ENCODE measurements at places on chromosomes 2 and 18.
A peak's percentile ranks its signal among the peaks of the same experiment; 100 is the strongest.

GRCh38 chr2:46340740-46341420, 43.7 kb downstream of the EPAS1 start:
- no peak for DNase-seq

GRCh38 chr18:25612466-25612865, 260.5 kb upstream of the ZNF521 start:
- no peak for DNase-seq

GRCh38 chr2:59957504-59957903, 596.0 kb downstream of the BCL11A start:
- DNase-seq, result no peak

- no peak for DNase-seq
These were observed 45.2 kb upstream of the GLS start for GRCh38 chr2:190835303-190835930.

DNA sequence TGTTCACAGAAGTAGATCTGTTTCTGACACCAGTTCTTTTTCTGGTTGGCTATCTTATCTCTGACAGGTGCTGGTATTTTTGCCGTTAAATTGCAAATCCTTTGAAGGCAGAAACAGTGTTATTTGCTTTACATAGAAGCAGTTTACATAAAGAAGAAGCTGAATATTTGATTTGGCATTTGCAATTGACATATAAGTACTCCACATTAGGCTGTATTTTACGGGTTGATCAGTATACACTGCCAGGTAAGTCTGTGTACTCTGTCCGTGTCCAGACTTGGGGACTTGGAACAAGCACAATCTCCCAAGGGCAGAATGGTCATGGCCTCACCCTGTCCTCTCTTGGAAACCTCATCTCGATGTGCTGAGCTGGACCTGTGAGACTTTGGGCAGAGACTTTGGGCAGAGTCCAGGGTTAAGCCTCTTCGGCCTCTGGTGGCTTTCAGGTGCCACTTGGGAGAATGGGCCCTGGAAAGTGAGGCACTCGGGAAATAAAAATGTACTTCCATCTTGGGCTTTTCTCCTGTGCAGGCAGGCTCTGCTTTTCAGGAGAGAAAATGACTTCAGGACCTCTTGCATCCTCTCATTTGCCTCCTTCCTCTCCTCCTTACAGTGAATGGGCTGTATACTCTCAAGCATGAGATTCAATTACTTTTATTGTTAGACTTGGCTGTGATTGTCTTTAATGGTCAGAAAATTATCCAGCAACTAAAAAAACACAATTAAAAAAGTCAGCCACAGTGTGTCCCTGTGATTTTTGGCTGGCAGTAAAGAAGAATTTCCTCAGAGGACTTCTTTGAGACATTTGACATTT, 108.5 kb downstream of the RAPGEF4 start:
- DNase-seq, result no peak

DNA sequence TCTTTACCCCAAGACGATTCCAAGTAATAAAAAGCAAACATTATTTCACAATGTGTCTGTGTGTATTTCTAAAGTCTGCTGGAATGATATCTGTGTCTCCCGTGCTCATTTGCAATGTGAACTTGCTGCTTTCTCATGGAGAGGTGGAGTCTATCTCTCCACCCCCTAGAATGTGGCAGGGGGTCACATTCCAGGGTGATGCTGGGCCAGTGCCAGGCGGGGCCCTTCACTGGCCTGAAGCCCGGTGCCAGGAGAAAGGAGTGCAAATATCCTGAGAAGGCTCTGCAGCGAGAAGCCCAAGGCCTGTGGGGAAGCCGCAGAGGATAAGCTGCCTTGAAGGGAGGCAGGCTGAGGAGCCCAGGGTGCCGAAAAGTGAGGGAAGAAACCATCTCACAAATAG, 26.8 kb upstream of the LDLRAD4 start:
- peak; percentile 72 for DNase-seq

- DNase-seq, result no peak
These were observed 153.6 kb upstream of the CCDC195 start for GRCh38 chr2:224869601-224870233.

GRCh38 chr18:39945076-39945475, 2010.0 kb upstream of the PIK3C3 start:
- no peak for DNase-seq

DNA sequence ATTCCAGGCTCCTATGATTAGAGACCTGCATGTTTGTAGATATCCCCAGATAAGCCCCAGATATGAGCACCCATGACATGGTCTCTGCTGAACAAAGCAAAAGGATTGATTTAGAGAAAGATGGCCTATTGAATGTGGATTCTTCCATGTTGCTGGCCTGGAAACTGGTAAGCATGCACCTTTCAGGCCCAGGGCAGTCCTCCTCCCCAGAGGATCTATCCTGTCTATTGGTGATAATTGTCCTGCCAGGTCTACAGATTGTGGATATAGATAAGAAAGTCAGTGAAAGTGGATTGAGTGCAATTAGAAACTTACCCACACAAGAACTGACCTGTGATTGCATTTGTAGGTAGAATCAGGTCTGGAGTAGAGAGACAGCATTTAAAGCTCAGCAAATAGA, 256.9 kb upstream of the SIX3 start:
- DNase-seq, result no peak

Data from H7 (cell line).